Common myeloid progenitor, CD34-positive (primary cell): ENCODE measurements at places on chromosomes 7 and 10.
A peak's percentile ranks its signal among the peaks of the same experiment; 100 is the strongest.

DNA sequence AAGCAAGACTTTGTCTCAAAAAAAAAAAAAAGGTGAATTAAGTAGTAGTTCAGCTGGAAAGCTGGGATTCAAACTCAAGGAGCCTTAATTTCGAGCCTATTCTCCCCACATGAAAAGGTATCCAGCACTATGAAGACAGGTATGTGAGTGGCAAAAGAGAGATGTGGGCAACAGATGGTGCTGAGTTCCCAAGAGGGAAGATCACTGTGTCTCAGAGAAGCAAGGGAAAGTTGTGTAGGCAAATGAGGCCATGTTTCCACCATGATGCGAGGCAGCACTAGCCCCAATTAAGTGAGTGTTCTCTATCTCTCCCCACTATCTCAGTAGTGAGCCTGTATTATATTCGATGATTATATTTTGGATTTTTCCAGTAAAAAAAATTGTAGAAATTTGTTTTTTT, 19.8 kb upstream of the ST7 start:
- DNase-seq = no peak

- DNase-seq = no peak
These were observed 51.2 kb downstream of the ST8SIA6 start for GRCh38 chr10:17403161-17403560.

DNA sequence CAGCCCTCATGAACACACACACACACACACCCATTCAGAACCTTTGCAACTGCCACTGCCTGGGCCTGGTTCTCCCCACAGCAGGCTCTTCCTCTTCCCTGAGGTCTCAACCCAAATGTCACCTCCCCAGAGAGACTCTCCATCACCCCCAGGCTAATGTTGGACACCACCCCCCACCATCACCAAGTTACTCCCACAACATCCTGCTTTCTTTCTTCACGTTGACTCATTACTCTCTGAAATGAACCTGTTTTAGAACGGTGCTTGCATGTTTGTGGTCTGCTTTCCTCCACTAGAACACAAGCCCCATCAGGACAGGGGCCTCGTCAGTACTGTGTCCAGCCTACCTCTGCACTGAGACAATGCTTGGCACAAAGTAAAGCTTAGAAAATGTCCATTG, 16.0 kb downstream of the AFAP1L2 start:
- DNase-seq = no peak

DNA sequence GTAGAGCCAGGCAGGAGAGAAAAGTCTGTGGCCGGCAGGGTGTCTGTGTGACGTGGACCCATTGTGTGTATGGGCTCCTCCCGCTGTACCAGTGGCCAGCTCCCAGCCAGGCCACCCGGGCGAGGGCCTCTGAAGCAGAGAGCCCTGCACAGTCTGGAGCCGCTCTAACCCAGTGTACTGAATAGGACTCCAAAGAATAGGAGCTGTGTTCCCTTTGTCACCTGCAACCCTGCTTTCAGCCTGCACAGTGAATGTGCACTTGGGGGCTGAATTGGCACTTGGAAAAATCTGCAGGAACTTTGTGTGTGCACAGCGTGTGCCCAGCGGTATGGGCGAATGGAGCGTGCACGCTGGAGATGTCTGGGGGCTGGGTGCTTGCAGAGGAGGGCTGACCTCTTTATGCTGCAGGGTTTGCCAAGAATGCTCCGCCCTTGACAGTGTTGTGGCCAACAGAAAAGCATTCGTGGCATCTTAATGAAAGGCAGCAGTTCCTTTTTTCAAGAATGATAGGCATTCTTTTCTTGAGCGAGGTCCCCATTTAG, 216.2 kb downstream of the AUTS2 start:
- DNase-seq = no peak

DNA sequence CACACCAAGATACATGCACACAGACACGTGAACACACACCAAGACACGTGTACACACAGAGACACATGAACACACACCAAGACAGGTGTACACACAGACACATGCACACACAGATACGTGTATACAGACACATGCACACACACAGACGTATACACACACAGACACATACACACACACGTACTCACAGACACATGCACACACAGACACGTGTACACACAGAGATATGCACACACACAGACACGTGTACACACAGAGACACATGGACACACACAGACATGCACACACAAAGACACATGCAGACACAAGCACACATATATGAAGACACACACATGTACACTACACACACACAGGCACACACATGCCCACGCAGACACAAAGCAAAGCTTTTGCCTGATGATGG, 134.6 kb downstream of the TCERG1L start:
- no peak for DNase-seq

DNA sequence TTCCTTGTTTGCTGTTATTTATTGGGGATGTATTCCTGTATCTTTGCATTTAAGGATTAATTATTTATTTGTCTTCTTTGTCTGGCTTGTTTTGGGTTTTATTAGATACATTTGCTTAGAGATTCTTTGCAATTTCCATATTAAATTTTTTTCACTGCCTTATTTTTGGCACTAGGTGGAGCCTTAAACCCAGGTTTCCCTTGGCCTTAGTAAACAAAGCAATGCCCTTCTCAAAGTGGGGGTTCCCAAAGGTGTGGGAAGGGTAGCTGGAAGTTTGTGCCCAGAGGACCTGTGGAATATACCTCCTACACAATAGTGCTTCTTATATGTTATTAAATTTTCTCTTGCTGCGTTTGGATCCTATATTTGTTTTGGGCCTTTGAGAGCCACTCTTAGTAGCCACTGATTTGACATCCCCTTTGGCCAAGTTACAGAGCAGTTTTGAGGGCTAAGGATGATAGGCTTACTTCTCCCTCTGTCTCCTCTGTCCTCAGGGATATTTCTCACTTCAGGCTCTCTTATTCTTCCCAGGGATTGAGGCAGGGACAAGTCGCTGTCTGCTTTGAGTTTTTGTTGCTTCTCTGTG, 162.3 kb downstream of the ITGB1 start:
- DNase-seq = peak; percentile 40

- no peak for DNase-seq
These were observed 4.9 kb downstream of the PRTFDC1 start for GRCh38 chr10:24947304-24948097.

GRCh38 chr10:74488907-74489306, 337.5 kb upstream of the KAT6B start:
- DNase-seq = no peak

DNA sequence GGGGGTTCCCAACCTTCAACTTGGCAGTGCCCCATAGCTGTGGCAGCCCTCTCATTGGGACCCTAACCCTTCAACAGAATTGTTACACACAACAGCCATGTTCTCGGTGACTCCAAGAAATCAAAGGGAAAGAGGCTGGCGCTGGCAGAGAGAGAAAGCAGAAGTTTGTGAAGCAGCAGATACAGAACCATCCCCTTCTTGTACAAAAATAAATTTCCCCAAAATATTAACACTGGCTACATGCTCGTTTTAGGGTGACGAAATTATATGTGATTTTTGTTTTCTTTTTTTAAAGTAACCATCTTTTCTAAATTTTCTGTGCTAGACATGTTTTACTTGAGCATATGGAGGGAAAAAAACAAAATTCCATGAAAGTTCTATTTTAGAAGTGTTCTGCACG, 45.2 kb upstream of the SAMD8 start:
- no peak for DNase-seq

DNA sequence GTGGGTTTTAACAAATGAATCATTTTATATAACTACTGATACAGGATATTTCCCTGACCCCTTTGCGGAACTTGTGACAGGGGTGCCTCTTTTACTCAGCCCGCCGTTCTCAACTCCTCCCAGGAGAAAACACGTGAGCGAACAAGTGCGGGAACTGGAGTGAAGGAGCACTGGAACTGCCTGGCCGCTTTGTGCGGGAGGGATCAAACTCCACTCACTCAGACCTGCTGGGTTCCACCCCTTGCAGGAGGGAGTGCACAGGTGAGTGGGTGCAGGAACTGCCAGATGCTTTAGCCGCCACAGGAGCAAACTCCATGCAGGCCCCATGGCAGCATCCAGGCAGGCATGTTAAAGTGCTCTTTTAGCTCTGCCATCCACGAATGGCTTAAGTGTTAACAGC, 513.4 kb upstream of the GRM3 start:
- no peak for DNase-seq

DNA sequence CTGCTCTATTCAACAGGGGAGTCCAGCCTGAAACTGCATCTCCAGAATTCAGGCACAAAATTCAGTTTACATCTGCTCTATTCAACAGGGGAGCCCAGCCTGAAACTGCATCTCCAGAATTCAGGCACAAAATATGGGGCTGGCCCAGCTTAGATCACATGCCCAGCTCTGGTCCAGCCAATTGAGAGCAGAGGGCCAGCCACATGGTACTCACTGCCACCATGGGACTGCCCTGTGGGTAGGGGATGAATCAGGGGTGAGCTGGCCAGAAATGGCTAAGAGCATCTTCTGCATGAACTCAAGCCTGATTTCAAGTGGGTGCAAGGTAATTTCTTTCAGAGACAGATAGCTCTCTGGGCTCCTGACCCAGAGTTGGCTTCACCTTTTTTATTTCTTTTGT, 156.6 kb upstream of the LYZL2 start:
- no peak for DNase-seq

DNA sequence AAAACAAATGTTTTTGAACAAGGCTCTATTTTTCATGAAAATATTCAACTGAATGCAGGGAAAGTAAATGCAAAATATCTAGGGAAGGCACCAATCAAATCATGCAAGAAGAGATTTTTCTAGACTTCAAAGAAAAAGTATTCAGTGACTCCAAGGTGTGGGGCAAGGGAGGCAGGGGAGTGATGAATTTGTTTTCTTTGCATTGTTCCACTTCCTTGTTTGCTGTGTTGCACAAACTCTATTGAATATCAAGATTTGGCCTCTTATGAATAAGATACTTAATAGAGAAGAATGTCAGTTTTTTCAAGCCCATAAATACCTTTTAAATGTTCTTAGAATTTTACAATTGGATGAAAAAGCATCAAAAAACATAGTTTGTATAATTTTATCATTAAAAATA, 26.4 kb downstream of the STEAP1 start:
- DNase-seq = no peak

DNA sequence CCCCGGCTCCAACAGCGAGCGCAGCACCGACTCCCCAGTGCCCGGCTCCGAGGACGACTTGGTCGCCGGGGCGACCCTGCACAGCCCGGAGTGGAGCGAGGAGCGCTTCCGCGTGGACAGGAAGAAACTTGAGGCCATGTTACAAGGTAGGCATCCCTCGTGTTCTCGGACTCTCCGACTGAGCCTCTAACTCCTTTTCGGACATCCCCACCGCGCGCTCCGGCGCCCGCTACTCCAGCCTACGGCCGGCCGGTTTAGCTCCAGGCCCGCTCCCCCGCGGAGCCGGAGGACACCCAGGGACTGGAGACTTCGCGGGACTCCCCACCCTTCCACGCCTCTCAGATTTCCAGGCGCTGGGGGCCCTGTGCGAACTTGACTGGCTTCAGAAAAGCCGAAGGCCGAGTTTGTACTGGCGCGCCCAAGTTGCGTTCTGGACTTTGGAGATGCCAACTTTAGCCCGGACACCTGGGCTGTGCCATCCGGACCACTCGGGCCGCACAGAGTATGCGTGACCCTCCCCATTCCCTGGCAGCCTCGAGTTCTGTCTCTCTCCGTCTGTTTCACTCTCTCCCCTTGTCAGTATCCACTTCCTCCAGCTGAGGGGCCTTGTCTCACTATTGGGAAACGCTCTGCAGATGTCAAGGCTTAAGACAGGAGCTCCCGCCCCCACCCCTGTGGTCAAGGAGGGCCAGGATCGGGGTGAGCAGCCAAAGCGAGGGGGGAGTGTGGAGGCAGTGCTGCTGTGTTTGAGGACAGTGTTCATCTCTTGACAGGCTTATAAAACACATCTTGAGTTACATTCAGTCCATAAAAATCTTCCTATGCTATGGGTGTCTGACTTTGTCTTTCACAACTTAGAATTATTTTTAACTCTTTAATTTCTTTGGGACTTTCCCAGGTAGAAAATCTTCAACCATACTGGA, 777 bp downstream of the BICC1 start:
- peak; percentile 70 for DNase-seq

- no peak for DNase-seq
These were observed 8.0 kb upstream of the CDH23 start for GRCh38 chr10:71388583-71389310.

DNA sequence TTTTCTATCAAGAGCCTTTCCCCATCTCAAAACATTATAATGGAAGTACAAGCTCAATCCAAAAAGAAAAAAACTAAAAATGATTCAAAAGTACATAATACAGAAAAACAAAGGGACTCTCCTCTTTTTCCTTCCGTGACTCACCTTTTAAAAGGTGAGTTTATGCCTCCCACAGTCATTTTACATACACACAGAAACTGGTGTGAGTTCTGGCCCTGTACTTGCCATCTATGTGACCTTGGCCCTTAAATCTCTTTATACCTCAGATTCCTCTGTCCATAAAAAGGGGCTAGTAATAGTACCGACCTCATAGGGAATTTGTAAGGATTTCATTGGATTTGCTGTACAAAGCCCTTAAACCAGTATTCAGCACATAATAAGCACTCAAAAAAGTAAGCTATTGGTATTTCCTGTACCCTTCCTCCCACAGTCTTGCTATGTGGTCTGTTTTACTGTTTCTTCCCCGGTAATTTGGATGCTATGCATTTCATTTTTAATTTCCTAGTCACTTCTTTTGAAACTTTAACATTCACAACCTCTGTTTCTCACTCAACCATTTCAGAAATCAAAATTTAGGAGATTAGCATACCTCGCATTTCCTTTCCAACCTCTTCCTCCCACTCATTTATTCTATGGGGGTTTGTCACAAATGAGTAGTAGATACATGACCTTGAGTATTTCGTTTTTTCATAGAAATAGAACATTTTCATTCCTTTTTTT, 39.0 kb downstream of the STK17A start:
- DNase-seq = no peak
